ENCODE measurements at places on chromosomes 2 and 18.

GRCh38 chr18:49730951-49731391 lies 82.4 kb downstream of the ACAA2 start:
- no peak for DNase-seq

- DNase-seq = no peak
Measured at GRCh38 chr18:54086046-54086802, 138.2 kb downstream of the MBD2 start.

DNA sequence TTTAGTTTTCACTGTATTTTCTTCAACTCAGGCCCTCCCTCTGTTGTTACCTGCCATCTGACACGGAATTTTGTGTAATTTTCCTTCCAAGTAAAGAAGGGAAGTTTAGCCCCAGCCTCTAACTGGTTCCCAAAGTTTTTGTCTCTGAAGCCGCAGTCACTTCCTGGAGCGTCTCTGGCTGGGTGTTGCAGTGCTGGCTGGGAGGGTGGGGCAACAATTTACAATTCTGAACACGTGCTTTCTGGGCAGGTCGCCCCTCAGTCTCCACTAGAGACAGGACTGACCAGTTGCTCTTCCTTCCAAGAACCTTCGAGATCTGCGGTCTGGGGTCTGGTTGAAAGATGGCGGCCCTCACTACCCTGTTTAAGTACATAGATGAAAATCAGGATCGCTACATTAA lies 3.5 kb downstream of the CNDP2 start:
- peak; percentile 18 for DNase-seq

- DNase-seq = no peak
Measured at GRCh38 chr2:54500404-54501205, 44.5 kb downstream of the SPTBN1 start.

- no peak for DNase-seq
Measured at GRCh38 chr18:28560331-28560730, 383.4 kb upstream of the CDH2 start.

DNA sequence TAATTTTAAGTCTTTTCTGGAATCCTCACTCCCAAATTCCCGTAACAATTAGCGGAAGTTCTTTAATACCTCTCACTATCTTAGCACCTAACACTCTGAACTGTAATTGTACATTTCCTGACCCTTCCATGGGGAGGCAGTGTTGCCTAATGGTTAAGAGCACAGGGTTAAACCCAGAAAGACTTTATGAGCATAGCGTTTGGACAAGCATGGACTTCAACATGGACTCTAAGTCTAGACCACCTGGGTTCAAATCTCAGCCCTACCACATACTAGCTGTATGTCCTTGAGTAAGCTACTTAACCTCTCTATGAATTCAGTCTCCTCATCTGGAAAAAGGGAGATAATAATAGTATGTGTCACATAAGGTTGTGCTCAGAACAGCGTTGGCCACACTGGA lies 13.0 kb downstream of the ANTXR1 start:
- DNase-seq = no peak

DNA sequence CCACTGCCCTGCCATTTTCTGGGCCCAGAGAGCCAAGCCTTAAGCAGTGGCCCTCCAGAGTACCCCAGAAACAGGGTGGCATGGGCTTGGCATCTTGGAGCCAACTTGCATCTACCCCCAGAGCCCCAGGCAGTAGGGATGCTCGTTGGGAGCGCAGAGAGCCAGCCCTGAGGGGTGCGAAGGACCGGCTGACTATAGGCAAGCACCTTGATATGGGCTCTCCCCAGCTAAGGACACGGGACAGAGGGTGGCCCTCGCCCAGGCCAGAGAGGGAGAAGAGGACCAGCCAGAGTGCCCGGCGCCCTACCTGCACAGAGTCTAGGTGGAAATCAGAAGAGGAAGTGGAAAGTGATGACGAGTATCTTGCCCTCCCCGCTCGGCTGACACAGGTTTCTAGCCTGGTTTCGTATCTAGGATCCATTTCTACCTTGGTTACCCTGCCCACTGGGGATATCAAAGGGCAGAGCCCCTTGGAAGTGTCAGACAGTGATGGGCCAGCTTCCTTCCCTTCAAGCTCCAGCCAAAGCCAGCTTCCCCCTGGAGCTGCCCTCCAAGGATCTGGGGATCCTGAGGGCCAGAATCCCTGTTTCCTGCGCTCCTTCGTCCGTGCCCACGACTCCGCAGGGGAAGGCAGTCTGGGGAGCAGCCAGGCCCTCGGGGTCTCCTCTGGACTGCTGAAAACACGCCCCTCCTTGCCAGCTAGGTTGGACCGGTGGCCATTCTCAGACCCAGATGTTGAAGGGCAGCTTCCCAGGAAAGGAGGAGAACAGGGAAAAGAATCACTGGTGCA lies 16.2 kb downstream of the CEP68 start:
- no peak for DNase-seq

- no peak for DNase-seq
Measured at GRCh38 chr18:13054336-13054735, 63.2 kb downstream of the CEP192 start.

- no peak for DNase-seq
Measured at GRCh38 chr2:239131521-239131920, 269.3 kb downstream of the HDAC4 start.

DNA sequence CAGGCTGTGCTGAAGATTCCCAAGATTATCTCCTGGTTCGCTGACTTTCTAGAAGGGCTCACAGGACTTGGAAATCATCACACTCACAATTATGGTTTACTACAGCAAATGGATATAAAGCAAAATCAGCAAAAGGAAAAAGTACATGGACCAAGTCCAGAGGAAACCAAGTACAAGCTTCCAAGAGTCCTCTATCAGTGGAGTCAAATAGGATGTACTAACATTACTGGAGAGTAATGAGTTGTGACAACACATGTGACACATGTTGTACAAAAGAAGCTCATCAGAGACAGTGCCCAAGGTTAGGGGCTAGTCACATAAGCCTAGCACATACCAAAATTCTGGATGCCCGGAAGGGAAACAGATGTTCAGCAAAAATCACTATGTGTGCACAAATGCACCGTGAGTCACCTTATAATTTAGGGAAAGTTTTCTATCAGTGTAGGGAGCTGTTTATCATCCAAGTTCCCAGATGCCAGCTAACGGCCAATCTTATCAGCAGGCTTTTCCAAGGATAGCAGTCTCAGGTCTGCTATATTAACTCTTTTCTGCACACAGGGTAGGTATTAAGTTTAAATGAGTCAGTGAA lies 9.5 kb downstream of the TMEM237 start:
- DNase-seq = no peak

DNA sequence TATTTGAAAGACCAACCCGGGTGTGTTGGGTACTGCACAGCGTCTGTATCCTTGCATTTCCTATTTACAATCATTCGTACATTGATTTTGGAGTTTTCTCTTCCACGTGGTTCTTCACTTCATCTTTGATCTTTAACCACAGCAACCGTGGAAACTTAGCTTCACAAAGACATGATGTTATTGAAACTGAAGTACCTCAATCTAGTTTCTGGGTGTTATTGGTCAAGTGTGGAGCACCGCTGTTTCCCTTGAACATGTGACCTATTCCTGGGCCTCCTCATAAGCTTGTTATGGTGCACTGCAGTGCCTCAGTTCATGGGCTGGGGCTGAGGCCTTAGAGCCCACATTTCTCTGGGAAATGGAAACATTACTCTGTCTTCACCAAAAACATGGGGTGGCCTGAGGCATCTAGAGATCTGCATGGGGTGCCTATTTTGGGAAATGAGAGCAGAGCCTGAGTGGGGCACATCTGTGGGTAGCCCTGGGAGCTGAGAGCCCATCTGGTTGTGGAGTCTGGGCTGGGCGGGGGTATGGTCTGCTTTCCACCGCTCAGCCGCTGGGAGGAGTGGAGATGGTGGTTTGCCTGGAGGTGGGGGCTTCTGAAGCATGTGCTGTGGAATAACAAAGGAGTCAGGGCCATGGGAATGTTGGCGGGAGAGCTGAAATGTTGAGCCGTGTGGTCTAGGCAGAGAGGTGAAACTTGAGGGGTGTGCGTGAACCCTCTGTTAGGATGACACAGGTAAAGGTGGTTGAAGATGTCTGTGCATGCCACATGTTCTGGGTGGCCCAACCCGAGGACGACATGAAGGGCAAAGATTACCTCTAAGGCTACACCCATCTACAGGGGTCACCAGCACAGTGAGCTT lies 37.4 kb downstream of the ZNF236 start:
- no peak for DNase-seq
